ENCODE measurements at places on chromosomes 3 and 15. TPM values are rescaled to one million over a fixed set of nuclear protein-coding genes. Genes with fewer than 3 reads are reported as not detected.

GASK1A gene
- 7.3 TPM for total RNA-seq

SMCO1 gene
- not detected for total RNA-seq

GRCh38 chr3:61638741-61639140 lies 77.4 kb downstream of the PTPRG start:
- no peak for DNase-seq

GRCh38 chr15:64152507-64153387 lies 1.2 kb downstream of the SNX22 start:
- DNase-seq, result peak; percentile 81

DNA sequence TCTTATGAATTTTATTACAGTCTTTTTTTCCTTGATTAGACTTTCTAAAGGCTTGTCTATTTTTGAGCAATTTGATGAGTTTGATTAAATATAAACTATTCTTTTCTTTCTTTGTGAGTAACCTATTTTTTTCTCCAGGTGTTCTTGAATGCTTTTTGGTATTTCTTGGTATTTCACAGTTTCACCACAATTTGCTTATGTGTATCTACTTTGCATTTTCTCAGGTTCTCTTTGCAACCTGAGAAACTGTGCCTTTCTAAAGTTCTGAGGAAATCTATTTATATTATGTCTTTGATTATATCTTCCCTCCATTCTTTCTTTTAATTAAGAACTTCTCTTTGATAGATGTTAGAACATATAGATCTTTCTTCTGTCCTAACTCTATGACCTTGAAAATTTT lies 117.1 kb upstream of the MLF1 start:
- DNase-seq, result no peak

- DNase-seq, result no peak
Observed at GRCh38 chr3:34178415-34178814, 380.0 kb downstream of the PDCD6IP start.

DNA sequence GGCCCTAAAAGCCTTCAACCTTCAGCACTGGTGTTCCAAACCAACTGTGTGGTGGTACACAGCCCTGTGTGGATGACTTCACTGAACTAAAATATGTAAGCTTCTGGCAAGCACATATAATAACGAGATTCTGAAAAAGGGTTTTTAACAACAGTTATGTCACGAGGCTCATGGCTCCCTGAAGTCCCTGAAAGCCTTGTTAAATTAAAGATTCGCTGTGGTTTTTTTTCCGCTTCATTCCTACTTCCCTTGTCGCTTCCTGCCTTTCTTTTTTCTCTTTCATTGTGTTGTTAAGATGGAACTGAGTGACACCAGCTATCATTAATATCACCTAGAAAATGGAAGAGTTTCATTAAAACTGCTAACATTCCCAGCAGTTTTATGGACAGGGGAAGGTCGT lies 3.5 kb downstream of the RORA start:
- DNase-seq, result no peak

DNA sequence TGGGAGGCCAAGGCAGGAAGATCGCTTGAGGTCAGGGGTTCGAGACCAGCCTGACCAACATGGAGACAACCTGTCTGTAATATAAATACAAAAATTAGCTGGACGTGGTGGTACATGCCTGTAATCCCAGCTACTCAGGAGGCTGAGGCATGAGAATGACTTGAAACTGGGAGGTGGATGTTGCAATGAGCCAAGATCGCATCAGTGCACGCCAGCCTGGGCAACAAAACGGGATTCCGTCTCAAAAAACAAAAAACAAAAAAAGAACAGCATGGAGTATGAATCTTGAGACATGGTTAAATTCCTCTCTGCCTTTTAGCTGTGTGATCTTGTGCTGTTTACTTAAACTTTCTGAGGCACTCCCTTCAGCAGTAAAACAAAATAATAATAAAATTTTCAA lies 244.9 kb downstream of the FGF12 start:
- no peak for DNase-seq

GRCh38 chr3:30577788-30578187 lies 28.6 kb upstream of the TGFBR2 start:
- DNase-seq, result no peak

DNA sequence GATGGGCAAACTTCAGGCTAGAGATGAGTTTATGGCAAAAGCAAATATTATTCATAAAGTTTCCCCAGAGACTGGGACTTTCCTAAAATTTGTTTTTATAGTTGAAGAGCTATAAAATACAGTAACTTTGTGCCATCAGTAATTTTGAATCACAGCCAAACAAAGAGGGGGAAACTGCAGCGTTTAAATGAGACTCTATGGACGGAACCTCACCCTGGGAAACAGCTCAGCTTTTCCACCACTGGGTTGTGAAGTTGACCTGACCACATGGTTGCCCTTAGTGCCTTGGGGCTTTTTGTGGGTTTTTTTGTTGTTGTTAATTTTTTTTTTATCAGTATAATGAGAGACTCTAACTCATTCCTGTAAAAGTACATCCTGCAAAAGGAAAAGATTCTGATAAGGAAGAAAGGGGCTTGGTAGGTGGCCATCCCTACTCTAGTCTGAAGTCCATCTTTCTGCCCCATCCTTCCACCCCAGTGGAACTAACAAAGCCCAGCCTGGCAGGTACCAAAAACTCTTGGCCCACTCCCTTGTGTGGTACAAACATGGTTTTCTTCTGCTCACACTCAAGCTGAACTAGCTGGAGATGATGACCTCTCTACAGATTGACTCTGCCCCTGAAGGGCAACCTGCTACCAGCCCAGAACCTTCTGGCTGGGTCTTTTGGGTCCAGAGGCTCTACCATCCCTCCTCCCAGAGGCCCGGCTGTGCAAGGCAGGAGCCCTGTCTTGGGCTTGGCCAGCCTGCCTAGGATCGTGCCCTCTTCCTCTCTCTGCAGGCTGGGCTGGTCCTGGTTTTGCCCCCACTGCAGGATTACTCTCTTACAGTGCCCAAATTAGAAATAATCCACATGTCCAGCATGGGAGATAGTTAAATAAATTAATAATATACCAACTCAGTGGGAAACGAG lies 41.2 kb downstream of the RLBP1 start:
- no peak for DNase-seq

- no peak for DNase-seq
Observed at GRCh38 chr15:71392861-71393283, 277.6 kb downstream of the THSD4 start.
